ENCODE measurements at places on chromosomes 6 and 20. TPM values are rescaled to one million over a fixed set of nuclear protein-coding genes. Genes with fewer than 3 reads are reported as not detected.

Gene ADGRF5
- 28.2 TPM for total RNA-seq

Gene SLC22A2
- 39.2 TPM for total RNA-seq

DNA sequence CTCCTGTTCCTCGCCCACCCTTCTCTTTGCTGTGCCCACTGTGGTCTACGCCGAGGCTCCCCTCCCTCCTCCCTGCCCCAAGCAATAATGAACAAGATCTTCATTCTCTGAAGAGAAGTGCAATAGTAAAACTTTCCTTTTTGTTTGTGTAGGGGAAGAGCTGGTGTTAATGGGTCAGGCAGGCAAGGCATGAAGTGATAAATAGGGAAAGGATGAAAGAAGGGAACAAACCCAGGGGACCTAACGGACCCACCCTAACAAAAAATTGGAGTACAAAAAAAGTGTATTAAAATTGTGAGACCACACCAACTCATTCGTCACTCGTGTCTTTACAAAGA lies 66.9 kb downstream of the ZBTB2 start:
- DNase-seq = no peak
- H3K4me3 ChIP-seq = no peak overlapping the region
- peaks cover 4% of the 10 kb centered on the region for H3K36me3 ChIP-seq
- H3K27ac ChIP-seq = peak overlapping the region; percentile 91
- no peaks in the 10 kb centered on the region for H3K27me3 ChIP-seq

DNA sequence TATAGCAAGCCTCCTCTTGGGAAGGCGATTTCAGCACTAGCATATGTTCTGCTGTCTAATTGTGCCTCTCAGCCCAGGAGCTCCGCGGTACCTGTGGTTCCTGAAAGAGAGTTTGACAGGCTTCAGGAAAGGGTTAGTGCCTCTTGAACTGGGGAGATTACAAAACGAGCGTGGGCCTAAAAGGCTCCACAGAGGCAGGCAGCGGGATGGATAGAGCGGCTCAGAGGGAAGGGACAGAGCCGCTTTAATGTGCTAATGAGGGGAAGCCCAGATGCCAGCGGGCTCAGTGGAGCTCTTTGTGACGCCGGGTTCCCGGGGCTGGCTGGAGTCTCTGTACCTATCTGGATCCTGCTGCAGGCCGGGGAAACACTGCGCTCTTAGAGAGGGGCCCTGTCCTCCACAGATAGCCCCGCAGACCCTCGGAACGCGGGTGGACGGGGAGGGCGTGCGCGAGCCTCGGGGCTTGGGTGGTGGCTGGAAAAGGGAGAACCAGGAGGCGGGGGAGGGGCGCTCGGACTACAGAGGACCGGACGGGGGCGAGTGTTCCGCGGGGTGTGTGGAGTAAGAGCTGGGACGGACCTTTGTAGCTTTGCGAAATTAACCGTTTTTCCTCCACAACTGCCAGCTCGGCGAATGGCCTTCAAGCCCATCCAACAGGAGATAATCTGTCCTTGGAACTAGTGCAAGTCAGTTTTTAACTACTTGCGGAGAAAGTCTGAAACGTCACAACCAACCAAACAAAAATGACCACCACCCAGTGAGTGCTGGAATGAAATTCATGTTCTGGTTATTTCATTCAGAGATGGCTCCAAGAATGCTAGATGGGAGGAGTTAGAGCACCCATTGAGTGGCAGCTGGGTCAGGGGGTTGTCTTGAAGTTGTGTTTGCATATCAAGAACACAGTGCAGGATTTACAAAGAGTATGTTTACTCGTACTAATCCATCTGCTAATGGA lies 13.0 kb downstream of the SLC35F1 start:
- H3K27me3 ChIP-seq = no peaks in the 10 kb centered on the region
- peak; percentile 60 for DNase-seq
- H3K27ac ChIP-seq = peak overlapping the region; percentile 95
- no peaks in the 10 kb centered on the region for H3K36me3 ChIP-seq

GRCh38 chr20:706366-706885 lies 30.8 kb upstream of the SCRT2 start:
- peaks cover 22% of the 10 kb centered on the region for H3K4me1 ChIP-seq
- DNase-seq = no peak
- H3K4me3 ChIP-seq = no peak overlapping the region
- no peak overlapping the region for H3K27ac ChIP-seq
- H3K36me3 ChIP-seq = no peaks in the 10 kb centered on the region
- H3K27me3 ChIP-seq = no peaks in the 10 kb centered on the region

DNA sequence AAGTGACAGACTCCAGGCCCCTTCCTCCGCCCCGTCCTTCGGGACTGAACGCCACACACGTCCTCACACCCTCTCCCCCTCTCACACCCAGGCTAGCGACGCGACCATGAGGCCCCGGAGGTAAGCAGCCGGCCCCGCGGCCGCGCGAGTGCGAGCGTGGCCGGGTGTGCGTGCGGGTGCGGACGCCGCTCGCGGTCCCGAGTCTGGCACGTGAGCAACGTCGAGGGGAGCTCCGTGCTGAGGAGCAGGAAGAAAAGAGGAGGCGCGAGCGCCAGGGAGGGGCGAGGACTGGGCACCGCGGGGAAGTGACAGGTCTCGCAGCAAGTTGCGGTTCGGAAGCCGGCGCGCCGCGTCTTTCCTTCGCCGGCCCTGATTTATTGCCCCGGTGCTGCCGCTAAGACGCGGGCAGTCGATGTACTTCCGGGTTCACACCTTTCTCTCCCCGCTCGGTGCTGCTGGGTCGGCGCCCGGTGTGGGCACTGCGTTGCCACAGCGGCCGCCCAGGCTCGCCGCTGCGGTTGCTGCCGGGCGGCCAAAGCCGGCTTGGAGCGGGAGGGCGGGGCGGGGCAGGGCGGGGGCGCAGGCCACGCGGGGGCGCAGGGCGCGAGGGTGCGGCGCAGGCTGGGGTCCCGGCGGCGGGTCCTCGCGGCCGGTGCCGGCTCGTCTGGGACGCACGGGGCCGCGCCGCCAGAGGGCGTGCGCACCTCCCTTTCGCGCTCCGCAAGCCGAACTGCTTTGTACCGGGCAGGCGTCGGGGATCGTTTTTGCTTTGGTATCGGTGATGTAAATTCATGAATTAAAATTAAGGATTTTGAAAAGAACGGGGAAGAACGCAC lies 15.8 kb upstream of the LIN28B start:
- H3K27ac ChIP-seq = peak overlapping the region; percentile 64
- H3K36me3 ChIP-seq = peaks cover 3% of the 10 kb centered on the region
- peaks cover 7% of the 10 kb centered on the region for H3K27me3 ChIP-seq
- peak overlapping the region; percentile 48 for H3K4me3 ChIP-seq
- DNase-seq = peak; percentile 94

DNA sequence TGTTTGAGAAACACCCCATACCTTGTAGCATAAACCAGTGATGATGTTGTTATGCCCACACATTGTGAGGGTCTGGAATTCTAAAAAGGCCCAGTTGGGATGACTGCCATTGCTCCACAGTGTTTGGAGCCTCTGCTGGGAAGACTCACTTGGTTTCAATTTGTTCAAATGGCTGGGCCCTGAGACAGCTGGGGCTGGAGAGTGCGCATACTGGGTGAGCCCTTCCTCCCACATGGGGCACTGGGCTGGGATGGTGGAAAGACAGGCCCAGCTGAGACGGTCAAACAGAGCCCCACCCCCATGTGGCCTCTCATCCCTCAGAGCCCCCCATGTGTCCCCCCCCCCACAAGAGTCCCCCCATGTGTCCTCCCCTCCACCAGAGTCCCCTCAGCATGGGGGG lies 20.3 kb upstream of the RNASET2 start:
- no peaks in the 10 kb centered on the region for H3K27me3 ChIP-seq
- H3K4me1 ChIP-seq = no peaks in the 10 kb centered on the region
- no peak for DNase-seq
- H3K27ac ChIP-seq = no peak overlapping the region

Data from spinal cord (tissue), 10 donors.